ENCODE measurements at places on chromosomes 5 and 9. TPM values are rescaled to one million over a fixed set of nuclear protein-coding genes. Genes with fewer than 3 reads are reported as not detected.

The NLN gene
- 48.5 TPM for total RNA-seq

The SPAAR gene
- total RNA-seq, result not detected

The INPP5E gene
- total RNA-seq, result 10.9 TPM

The NRG2 gene
- total RNA-seq, result 0.10 TPM

- peak overlapping the region; percentile 93 for H3K27ac ChIP-seq
- H3K27me3 ChIP-seq, result peaks cover 3% of the 10 kb centered on the region
- H3K4me1 ChIP-seq, result peaks cover 36% of the 10 kb centered on the region
- peaks cover 36% of the 10 kb centered on the region for H3K36me3 ChIP-seq
- DNase-seq, result peak; percentile 90
These were observed 50.5 kb upstream of the EXOC3 start for GRCh38 chr5:392431-392988.

- H3K4me3 ChIP-seq, result no peak overlapping the region
- H3K27me3 ChIP-seq, result no peaks in the 10 kb centered on the region
- no peaks in the 10 kb centered on the region for H3K36me3 ChIP-seq
- H3K4me1 ChIP-seq, result no peaks in the 10 kb centered on the region
These were observed 167.9 kb upstream of the BRINP1 start for GRCh38 chr9:119537138-119537537.

DNA sequence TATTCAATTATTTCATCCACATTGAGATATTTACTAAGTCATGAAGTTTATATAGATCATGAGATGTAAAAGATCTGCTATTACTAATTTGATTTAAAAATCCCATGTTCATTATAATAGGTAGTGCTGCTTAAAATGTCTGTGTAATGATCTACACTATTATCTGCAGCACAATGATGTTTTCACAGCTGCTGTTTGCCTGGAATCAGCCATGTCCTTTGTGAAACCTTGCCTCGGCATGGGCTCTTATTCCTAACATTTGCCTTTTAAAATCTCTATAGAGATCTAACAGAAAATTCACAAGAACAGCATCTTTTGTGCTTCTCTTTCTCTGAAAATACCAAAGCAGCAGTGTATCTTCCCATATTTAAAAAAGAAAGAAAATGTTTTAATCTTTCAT, 444.6 kb downstream of the PTPRD start:
- no peak overlapping the region for H3K4me3 ChIP-seq
- no peaks in the 10 kb centered on the region for H3K4me1 ChIP-seq
- no peaks in the 10 kb centered on the region for H3K27me3 ChIP-seq
- DNase-seq, result no peak
- no peak overlapping the region for H3K27ac ChIP-seq

DNA sequence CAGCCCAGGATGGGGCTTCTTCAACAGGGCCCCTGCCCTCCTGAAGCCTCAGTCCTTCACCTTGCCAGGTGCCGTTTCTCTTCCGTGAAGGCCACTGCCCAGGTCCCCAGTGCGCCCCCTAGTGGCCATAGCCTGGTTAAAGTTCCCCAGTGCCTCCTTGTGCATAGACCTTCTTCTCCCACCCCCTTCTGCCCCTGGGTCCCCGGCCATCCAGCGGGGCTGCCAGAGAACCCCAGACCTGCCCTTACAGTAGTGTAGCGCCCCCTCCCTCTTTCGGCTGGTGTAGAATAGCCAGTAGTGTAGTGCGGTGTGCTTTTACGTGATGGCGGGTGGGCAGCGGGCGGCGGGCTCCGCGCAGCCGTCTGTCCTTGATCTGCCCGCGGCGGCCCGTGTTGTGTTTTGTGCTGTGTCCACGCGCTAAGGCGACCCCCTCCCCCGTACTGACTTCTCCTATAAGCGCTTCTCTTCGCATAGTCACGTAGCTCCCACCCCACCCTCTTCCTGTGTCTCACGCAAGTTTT, 23.6 kb downstream of the PCDHGC5 start:
- no peaks in the 10 kb centered on the region for H3K27me3 ChIP-seq
- H3K27ac ChIP-seq, result peak overlapping the region; percentile 67
- peaks cover 36% of the 10 kb centered on the region for H3K4me1 ChIP-seq

GRCh38 chr9:126702151-126703001, 88.6 kb downstream of the LMX1B start:
- peaks cover 17% of the 10 kb centered on the region for H3K4me1 ChIP-seq
- no peaks in the 10 kb centered on the region for H3K36me3 ChIP-seq
- H3K4me3 ChIP-seq, result no peak overlapping the region
- peaks cover 30% of the 10 kb centered on the region for H3K27me3 ChIP-seq
- peak; percentile 50 for DNase-seq

DNA sequence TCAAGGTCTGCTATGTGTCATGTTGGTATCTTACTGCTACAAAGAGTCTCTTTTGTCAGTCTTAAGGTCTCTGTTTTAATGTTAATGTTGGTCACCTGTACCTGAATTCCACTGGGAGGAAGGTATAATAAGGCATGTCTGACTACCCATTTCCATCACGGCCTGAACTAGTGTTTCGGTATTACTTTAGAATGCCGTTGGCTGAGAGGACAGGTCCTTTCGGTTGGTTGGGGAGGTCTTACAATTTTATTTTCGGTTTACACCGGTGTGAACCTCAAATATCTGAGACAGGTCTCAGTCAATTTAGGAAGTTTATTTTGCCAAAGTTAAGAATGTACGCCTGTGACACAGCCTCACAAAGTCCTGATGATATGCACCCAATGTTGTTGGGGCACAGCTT, 154.9 kb upstream of the ABCA1 start:
- no peaks in the 10 kb centered on the region for H3K4me1 ChIP-seq
- no peaks in the 10 kb centered on the region for H3K27me3 ChIP-seq
- no peak overlapping the region for H3K27ac ChIP-seq
- H3K36me3 ChIP-seq, result no peaks in the 10 kb centered on the region
- no peak for DNase-seq
- H3K4me3 ChIP-seq, result no peak overlapping the region

DNA sequence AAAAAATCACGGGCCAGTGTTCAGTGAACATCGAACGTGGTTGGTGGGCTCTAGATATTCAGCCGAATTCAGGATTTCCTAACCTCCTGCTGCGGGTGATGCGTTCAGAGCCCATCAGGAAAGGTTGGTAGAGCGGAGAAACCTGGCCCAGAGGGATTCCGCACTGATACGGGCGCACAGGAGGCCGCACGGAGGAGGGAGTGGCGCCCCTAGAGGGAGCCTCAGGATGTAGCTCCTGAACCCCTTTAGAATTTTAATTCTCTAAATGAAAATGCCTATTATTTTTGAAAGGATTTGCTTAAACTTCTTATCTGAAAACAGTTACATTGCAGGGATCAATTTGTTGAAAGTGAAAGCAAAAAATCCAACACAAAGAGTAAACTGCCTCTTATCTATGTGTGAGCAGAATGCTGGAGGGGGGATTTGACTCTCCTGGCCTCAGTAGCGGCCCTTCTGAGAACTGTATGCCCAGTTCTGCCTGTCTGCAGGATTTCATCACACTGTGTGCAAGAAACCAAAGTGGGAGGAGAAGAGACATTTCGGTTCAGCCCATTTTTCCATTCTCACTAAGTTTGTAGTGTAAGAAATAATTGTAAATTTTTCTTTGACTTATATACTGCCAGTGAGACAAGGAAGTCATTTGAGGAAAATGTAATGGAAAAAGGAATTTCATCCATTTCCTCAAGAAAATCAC, 75.9 kb downstream of the TENT4A start:
- H3K27ac ChIP-seq, result no peak overlapping the region
- H3K4me3 ChIP-seq, result no peak overlapping the region
- H3K36me3 ChIP-seq, result no peaks in the 10 kb centered on the region

- H3K27me3 ChIP-seq, result peaks cover 13% of the 10 kb centered on the region
- no peaks in the 10 kb centered on the region for H3K4me1 ChIP-seq
- no peaks in the 10 kb centered on the region for H3K36me3 ChIP-seq
- no peak overlapping the region for H3K27ac ChIP-seq
- no peak overlapping the region for H3K4me3 ChIP-seq
- no peak for DNase-seq
These were observed 216.7 kb downstream of the BNC2 start for GRCh38 chr9:16653491-16654399.

DNA sequence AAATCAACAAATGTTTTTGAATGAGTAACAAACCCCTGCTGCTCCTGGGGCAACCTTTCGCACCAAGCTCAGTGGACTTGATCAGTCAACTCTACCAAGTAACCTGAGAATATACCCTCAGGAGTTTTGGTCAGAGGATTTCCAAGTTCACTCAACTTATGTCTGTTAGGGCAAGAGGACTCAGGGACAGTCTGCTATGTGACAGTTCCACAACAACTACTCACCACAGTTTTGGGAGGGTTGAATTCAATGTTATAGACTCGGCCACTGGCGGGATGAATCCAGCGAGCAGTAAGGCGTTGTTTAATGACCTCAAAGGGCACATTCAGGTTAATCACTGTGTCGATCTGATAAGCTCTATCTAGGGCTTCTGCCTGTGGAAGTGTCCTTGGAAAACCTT, 22.1 kb downstream of the AK3 start:
- no peaks in the 10 kb centered on the region for H3K4me1 ChIP-seq
- H3K27ac ChIP-seq, result no peak overlapping the region
- H3K4me3 ChIP-seq, result no peak overlapping the region

GRCh38 chr5:150738862-150739261, 20.0 kb downstream of the DCTN4 start:
- H3K27ac ChIP-seq, result no peak overlapping the region
- peaks cover 74% of the 10 kb centered on the region for H3K4me1 ChIP-seq
- peaks cover 83% of the 10 kb centered on the region for H3K36me3 ChIP-seq
- no peak for DNase-seq
- H3K4me3 ChIP-seq, result no peak overlapping the region

GRCh38 chr9:86369810-86370209, 15.6 kb upstream of the TUT7 start:
- peaks cover 9% of the 10 kb centered on the region for H3K27me3 ChIP-seq
- no peak overlapping the region for H3K4me3 ChIP-seq
- H3K27ac ChIP-seq, result no peak overlapping the region
- H3K36me3 ChIP-seq, result peaks cover 16% of the 10 kb centered on the region
- H3K4me1 ChIP-seq, result no peaks in the 10 kb centered on the region

DNA sequence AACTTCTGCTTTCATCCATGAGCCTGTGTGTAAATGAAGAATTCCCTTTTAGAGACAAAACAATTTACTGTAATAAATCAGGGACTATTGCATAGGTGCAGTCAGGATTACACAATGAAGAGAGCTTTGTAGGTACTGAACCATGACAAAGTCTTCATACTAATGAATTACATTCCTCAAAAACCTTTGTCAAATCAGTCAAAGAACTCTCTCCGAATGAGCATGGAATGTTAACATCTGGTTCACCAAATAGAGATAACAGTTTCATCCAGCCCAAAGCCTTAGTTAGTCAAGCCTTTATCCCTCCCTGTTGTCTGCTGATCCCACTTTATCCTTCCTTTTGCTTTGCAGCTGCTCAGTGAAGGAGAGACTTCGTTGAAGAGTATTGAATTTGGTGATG, 62.9 kb upstream of the DMRTA1 start:
- no peaks in the 10 kb centered on the region for H3K4me1 ChIP-seq
- H3K27me3 ChIP-seq, result peaks cover 8% of the 10 kb centered on the region
- no peak overlapping the region for H3K27ac ChIP-seq
- H3K36me3 ChIP-seq, result no peaks in the 10 kb centered on the region
- DNase-seq, result no peak
- H3K4me3 ChIP-seq, result no peak overlapping the region

DNA sequence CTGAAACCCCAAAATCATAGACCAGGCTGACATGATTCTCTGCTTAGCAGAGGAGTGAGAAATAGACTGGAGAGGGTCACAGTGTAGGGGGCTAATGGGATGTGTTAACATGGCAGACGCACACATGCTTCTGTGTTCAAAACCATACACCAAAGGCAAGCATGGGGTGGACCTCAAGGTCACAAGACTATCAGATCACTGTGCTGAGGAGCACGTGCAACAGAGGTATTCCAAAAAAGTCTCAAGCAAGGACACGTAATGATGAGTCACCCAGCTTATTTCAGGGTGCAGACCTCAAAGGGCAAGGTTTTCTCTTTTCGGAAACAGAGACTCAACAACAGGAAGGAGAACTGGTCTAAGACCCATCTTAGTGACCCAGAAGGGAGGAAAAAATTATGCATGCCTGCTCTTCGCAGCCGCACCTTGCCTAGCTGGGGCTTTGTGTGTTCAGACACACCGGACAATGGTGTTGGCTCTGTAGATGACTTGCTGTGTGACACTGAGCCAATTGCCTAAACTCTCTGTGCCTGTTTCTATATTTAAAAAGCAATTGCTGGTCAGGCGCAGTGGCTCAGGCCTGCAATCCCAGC, 20.3 kb downstream of the WHRN start:
- peak; percentile 58 for DNase-seq
- H3K27me3 ChIP-seq, result no peaks in the 10 kb centered on the region
- peak overlapping the region; percentile 6 for H3K4me3 ChIP-seq
- H3K27ac ChIP-seq, result peak overlapping the region; percentile 86
- peaks cover 4% of the 10 kb centered on the region for H3K36me3 ChIP-seq

- no peak overlapping the region for H3K27ac ChIP-seq
- no peaks in the 10 kb centered on the region for H3K27me3 ChIP-seq
- no peak for DNase-seq
- no peak overlapping the region for H3K4me3 ChIP-seq
- no peaks in the 10 kb centered on the region for H3K4me1 ChIP-seq
These were observed 266.7 kb downstream of the PJA2 start for GRCh38 chr5:109143031-109143430.

GRCh38 chr9:91395553-91396471, 27.8 kb downstream of the NFIL3 start:
- DNase-seq, result no peak
- H3K4me3 ChIP-seq, result peak overlapping the region; percentile 6
- H3K4me1 ChIP-seq, result peaks cover 9% of the 10 kb centered on the region
- no peaks in the 10 kb centered on the region for H3K36me3 ChIP-seq

DNA sequence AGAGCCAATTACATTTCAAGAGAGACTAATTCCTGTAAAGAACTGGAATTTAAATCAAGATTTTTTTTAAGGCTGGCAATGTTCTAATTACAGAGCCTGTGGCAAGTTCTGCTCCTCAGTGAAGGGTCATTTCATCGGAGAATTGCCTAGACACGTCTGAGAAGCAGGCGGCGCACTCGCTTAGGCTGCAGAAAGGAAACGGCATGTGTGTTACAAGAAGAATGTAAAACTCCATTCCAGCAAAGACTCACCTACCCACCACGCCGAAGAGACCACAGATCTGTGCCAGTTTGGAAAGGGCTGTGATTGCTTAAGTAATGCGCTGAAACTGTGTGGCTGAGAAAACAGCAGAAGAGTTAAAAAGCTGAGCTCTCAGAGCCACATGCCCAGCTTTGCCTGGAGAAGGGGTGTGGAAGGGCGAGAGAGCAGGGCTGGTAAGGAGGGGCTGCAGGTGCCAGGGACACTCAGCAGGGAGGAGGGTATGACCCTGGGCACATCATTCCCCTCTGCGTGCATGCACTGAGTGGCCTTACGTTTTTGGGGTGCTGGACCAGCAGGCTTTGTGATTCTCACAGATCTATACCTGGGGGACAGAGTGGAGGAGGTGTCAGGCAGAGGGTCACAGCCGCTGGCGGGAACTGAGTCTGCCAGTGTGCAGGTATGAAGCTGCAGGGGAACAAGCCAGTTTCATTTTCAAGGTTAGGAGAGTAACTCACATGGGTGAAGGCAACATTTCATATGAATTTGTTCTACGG, 17.8 kb upstream of the SLC25A51 start:
- H3K27me3 ChIP-seq, result no peaks in the 10 kb centered on the region
- H3K4me3 ChIP-seq, result no peak overlapping the region
- H3K27ac ChIP-seq, result no peak overlapping the region
- H3K36me3 ChIP-seq, result no peaks in the 10 kb centered on the region
- no peaks in the 10 kb centered on the region for H3K4me1 ChIP-seq
- no peak for DNase-seq
